ENCODE measurements at places on chromosomes 3 and 15. TPM values are rescaled to one million over a fixed set of nuclear protein-coding genes. Genes with fewer than 3 reads are reported as not detected.

DNA sequence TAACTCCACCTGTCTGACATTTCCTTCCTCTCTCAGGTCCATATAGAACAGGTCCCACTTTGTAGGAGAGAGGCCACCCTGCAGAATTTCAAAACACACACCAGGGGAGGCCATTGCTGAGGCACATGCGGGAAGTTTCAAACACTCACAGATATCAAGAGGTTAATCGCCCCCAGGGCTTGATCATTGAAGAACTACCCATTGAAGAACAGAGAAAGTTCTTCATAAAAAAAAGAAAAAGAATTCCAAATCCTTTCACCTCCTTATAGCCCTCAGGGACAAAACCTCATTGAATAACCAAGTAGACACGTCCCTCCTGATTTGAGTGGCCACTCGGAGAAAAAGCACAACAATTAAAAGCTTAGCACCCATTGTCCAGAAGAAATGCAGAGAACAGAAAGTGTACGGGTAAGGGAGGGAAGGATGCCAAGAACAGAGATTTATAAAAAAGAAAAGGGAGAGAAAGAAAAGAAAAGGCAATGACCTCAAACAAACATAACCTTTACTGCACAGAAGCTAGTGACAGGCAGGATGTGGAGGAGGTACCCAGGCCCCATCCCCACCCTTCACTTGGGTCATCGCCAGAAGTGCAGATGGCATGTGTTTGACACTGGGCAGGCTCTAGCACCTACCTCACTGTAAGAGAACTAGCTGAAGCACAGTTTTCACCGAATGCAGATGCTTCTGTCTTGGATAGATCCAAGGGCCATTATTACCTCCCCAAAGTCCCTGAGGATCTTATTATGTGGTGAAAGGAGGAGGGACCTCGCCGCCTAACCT lies 112.3 kb upstream of the HES1 start:
- no peak for DNase-seq

DNA sequence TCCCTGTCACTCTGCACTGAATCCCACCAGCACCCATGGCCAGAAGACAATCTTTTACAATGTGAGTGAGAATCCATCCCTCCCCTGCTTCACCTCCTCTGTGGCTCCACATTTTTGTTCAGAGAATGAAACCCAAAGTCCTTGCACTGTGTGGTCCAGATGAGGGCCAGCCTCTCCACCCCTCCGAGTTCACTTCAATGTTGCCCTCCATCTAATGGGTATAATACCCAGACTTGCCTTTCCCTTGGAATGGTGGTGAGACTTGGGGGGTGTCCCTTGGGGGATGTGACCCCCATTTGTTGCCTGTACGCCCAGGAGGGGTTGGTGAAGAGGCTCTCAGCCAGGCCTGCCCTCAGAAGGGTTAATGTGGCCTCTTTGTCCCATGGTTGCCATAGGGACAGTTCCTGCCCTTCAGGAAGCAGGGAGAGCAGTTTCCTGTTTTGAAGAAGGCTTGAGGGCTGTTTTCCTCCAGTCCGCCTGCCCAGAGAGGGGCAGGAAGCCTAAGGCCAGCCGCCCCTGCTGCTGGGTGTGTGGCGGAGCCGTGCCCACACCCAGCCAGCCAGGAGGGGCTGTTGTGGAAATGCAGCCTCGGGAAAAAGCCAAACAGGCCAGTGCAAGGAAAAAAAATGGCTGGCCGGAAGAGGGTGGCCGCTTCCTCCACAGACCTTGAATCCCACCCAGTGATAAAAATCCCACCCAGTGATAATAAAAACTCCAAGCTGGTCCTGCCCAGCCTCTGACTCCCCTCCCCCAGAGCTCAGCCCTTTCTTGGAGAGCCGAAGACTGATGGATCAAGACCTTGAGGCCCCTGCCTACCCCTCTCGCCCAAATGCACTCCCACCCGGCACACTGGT lies 14.6 kb upstream of the FGD5 start:
- no peak for DNase-seq

DNA sequence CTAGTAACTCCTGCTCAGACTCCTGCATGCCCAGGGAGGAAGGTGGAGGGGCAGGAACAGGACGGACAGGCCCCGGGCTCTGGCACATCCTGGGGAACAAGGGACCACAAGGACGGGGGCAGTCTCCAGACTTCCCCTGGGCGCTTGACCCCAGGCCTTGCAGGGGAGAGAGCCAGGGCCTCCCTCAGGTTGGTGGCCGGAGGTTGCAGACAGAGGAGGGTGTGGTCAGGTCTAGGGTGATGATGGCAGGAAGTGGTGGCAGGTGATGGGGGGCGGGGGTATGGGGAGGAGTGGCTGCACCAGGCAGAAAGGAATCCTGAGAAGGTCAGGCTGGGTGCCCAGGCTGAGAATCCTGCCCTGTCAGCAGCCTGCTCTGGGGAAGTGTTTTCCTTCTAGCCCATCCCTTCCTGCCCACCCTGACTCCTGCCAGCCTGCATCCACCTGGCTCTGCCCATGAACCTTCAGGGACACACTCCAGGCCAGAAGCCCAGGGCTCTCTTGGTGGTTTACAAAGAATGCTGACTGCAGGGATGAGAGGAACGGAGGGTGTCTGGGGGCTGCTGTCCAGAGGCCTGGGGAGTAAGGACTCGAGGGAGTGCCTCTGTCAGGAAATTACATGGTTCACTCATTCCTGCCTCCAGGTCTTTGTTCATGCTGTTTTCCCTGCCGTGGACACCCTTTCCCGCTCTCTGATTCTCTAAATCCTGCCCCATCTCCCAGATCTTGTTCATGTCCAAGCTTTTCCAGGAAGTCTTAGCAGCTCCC lies 15.8 kb downstream of the LOXL1 start:
- DNase-seq = no peak

DNA sequence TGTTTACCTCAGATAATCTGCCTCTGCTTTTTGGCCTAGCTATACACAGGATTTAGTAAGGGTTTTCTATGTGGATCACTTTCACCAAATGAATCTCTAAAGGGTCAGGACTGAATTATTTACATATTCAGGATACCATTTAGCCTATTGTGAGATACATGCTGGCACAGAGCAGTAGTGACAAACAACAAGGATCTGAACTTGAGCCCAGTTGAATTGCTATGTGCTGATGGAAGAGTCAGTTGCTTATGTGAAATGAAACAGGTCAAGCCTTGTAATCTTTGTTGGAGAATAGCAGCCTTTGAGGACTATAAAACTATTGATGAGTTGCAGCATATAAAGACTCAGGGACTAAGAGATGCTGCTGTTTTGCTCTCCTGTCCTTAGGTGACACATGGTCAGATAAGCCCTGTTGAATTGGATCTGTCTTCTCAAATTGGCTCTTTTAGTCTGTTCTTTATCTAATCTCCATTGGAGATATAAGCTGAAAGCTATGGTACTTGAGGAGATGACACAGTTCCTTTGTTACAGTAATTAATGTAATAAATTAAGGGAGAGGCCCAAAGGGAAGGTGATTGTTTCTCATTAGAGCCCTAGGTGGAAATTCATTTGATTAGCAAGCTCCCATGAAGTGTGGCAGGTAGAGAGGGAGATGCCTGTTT lies 30.4 kb downstream of the ZNF609 start:
- no peak for DNase-seq

DNA sequence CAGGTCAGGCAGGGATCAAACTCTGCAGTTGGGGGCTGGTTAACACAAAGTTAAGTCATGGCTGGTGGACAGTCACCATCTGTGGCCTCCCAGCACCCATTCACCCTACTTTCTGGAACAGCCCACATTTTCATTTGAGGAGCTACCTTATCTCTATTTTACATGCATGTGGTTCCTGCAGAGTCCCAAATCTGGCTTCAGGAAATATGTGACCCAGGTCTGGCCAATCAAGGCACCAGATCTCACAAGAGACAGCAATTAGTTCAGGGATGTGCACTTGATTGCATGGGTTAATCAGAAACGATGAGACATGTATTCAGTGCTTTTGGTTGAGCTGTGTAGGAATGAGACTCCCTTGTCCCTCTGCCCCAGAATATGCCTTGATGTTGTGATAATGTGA lies 170.9 kb downstream of the NR2F2 start:
- no peak for DNase-seq

- no peak for DNase-seq
These were observed 10.4 kb upstream of the FBXL22 start for GRCh38 chr15:63586790-63587189.

DNA sequence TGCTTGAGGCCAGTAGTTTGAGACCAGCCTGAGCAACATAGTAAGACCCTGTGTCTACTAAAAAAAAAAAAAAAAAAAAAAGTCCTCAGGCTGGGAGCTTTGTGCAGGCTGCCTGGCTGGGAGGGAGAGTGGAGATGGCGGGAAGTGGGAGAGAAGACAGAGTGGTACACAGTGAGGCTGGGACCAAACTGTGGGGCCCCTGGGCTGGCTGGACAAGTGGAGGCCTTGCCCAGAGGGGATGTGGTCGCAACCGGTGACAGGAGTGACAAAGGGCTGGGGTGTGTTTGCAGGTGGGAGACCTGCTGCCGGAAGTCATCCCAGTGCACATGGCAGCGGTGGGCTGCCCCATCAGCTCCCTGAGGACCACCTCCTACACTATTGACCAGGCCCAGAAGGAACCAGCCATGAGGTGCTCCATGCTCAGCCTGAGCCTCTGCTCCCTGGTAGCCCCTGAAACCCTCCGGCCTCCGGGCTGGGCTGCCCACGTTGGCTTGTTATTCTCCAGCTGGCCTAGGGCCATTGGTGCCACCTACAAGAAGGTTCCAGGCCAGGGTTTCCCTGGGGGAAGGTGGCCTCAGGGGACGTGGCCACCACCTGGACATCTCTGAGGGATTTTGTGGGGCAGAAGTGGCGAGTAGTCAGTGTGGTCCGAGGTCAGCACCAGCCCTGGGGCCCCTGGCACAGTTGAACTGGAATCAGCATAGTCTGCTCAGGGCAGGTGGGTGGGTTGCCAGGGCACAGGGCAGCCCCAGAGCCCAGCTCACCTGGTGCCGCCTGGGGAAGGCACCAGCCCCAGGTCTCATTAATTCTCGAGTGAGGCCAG lies 22.7 kb downstream of the ACAA1 start:
- no peak for DNase-seq

GRCh38 chr15:74864296-74864695 lies 8.9 kb downstream of the SCAMP2 start:
- no peak for DNase-seq

Gene MYH15
- total RNA-seq = 5.2 TPM
